ENCODE measurements at places on chromosomes 7 and 10. TPM values are rescaled to one million over a fixed set of nuclear protein-coding genes. Genes with fewer than 3 reads are reported as not detected.

- DNase-seq: no peak
Measured at GRCh38 chr7:93944673-93945072, 23.1 kb downstream of the GNG11 start.

- no peak for DNase-seq
Measured at GRCh38 chr7:158029509-158029908, 558.1 kb downstream of the PTPRN2 start.

Gene SAP25
- total RNA-seq: 1.3 TPM

Gene PDZD7
- total RNA-seq: 5.1 TPM

GRCh38 chr10:55704950-55705349, 656.1 kb downstream of the ZWINT start:
- DNase-seq: no peak

DNA sequence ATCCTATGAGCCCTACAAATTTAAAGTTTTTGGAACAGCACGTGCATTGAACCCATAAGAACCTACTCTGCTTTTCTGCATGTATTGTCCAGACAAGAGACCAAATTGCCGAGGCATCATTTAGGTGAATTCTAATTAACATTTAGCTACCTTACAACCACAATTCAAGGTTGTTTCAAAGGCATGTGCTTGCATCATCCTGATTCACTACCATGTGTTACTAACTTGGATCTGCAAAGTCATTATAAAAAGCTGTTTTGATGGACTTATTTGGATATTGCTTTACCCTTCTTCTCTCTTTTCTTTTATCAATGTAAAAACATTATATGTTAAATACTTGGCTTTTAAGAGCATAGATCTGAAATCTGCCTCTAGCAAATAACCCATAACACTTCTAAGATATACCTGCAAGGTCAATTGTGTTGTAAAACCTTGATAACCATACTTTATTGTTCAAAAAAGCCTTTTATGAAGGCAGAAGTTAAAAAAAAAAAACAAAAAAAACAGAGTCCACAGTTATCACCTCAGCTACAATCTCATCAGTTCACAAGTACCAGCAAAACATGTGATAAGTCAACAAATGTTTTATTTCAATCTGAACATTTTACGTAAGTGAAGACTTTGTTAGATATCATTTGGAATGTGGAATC, 51.9 kb downstream of the CFTR start:
- DNase-seq: no peak

- peak; percentile 19 for DNase-seq
Measured at GRCh38 chr10:110636932-110637557, 7.1 kb upstream of the RBM20 start.

DNA sequence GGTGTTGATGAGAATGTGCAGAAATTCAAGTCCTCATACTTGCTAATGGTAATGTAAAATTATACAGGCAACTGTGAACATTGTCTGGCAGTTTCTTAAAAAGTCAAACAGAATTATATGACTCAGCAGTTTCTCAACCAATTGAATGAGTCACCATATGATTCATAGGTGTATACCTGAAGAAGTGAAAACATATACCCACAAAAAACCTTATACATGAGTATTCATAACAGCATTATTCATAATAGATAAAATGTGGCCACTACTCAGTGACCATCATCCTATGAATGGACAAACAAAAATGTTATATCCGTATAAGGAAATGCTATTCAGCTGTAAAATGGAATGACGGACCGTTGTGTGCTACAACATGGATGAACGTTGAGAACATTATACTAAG, 253.5 kb downstream of the MALRD1 start:
- no peak for DNase-seq

Measured in H7 (cell line).